ENCODE measurements at places on chromosomes 5 and 9.

GRCh38 chr9:101480386-101480785 is 44.8 kb upstream of the ALDOB start:
- no peak for DNase-seq

GRCh38 chr9:132498531-132499210 is 83.7 kb upstream of the BARHL1 start:
- DNase-seq = no peak

DNA sequence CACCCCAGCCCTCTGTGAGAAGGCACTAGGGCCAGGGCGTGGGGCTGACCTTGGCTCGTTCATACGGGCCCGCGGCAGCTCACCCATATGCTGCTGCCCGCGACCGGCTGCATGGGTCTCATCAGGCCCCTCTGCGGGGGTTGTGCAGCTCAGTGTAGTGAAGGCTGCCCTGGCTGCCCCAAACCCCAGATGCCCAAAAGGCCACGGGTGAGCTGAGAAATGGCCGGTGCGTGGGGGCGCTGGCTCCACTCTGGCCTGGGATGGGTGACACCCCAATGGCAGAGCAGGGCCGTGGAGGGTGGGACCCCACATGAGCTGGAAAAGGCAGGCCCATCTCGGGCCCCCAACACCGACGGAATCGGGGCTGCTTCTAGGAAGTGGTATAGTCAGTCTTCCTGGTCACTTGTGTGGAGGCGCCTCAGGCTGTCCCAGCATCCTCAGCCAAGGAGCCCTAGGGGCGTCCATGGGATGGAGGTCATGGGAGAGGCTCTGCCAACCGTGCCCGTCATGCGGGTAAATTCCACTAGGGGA is 19.4 kb upstream of the LRRC14B start:
- peak; percentile 49 for DNase-seq

DNA sequence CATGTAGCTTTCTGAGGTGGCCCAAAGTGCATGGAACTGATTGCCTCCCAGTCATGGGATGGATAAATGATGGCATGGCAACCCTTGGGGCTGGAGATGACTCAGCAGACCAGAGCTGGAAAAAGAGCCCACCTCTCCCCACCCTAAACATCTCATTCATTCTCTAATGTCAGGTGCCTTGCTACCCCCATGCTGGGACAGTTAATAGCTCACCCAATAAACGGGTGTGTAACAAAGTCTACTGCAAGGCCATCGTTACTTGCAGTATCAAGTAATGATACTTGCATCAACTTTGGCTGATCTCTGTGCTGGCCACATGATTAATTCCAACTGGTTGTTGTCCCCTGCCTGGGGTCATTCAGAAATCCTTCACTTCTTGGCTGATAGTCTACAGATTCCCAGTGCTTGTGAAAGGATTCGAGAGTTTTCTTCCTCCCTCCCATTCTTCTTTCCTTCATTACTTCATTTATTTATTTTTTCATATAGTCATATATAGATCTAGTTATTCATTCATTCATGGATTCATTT is 122.8 kb upstream of the TRIM32 start:
- DNase-seq = no peak

DNA sequence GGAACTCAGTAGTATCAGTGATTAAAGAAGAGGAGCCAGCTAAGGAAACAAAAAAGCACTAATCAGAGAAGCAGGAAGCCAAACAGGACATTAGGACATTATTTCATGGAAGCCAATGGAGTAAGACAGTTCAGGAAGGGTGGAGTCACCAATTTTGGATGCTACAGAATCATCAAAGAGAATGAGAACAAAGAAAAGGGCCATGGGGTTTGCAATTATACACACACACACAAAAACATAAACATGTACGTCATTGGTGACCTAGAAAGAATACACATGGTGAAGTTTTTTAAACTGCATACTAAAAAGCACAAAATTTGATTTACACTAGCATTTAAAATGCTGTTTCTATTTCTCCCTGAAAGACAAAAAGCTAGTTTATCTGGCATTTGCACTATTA is 96.8 kb upstream of the MRPS30 start:
- no peak for DNase-seq

GRCh38 chr5:72692231-72692637 is 124.2 kb upstream of the TNPO1 start:
- no peak for DNase-seq

- DNase-seq = no peak
Observed at GRCh38 chr5:141800617-141801016, 77.6 kb downstream of the PCDH1 start.

DNA sequence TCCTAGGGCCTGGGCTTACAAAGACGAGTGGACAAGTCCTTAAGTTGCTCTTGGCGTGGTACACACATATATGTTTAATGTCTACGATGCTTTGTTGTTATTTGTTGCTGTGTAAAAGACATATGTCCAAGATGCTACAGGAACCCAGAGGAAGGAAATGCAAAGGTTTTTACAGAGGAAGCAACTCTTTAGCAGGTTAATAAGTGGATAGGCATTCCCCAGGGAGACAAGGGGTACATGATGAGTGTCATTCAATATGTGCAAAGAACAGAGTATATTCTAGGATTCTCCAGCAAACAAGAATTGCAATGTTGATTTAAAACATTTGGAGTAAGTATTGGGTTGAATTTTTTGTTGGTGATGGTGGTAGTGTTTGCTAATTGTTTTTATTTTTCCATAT is 92.1 kb downstream of the PIP5K1B start:
- no peak for DNase-seq

DNA sequence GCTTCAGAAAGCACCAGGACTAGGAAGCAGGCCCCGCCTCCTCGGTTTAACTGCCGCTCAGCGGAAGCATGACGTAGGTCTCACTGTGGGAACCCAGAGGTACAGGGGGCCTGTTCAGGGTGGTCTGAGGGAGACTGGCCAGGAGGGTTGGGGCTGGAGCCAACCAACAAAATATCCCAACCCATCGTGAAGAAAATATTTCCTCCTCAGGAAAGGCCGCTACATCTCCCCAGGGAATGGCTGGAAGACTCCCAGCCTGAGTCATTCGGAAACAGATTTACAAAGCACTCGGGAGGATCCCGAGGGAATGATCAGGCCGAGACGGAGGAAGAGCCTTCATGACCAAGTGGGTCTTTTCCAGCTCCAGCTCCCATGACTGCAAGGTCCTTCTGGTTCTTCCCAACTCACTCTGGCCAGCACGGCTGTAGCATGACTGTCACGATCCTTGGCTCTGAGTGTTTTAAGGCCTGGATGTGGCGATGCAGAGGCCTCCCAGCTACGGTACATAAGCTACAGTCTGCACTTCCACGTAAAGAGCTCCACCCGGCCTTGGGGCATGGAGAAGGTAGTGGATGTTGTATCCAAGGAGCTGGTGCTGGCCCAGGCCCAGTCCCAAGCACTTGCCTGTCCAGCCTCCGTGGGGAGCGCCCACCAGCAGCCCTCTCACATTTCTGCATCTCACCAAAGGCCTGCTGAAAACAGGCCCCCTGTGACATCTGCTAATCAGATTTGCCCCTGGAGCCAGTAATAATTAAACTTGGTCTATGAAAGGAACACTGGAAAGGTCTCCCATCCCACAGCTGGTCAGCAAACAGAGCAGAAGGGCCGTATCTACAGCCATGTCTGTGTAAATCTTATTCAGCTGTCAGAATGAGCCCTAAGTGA is 100.6 kb downstream of the LHFPL2 start:
- no peak for DNase-seq

GRCh38 chr5:5787373-5787772 is 364.9 kb downstream of the ICE1 start:
- no peak for DNase-seq

- DNase-seq = no peak
Observed at GRCh38 chr9:112654282-112654681, 63.6 kb downstream of the INIP start.

GRCh38 chr9:124220946-124221451 is 36.8 kb upstream of the NEK6 start:
- no peak for DNase-seq

- no peak for DNase-seq
Observed at GRCh38 chr9:107948086-107948485, 458.5 kb upstream of the KLF4 start.

DNA sequence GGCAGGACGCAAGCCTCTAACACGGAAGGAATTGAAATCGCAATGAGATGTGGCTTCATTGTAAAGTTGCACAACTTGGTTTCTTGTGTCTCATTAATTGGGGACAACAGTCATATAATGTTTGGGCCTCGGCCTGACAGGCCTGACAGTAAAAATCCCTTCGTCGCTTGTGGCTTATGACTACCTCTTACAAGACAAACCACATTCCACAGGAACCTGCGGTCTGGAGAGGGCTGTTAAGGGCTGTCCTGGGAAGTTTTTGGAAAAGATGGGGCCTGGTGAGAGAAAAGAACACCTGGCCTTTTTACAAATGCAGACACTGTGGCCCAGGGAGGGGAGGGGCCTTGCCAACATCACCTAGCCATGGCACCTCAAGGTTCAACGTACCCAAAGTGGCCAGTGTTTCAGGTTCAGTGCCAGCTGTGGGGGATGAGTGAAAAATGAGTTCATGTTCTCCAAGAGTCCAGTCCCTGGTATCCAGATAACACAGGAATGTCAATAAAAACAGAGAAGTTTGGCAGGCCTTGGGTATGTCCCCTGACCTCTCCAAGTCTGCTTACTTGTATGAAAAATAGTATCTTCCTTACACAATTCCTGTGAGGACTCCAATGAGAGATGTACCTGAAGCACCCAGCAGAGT is 22.2 kb downstream of the SHB start:
- DNase-seq = no peak

- DNase-seq = no peak
Observed at GRCh38 chr9:137112564-137113384, 1.8 kb downstream of the DPP7 start.

DNA sequence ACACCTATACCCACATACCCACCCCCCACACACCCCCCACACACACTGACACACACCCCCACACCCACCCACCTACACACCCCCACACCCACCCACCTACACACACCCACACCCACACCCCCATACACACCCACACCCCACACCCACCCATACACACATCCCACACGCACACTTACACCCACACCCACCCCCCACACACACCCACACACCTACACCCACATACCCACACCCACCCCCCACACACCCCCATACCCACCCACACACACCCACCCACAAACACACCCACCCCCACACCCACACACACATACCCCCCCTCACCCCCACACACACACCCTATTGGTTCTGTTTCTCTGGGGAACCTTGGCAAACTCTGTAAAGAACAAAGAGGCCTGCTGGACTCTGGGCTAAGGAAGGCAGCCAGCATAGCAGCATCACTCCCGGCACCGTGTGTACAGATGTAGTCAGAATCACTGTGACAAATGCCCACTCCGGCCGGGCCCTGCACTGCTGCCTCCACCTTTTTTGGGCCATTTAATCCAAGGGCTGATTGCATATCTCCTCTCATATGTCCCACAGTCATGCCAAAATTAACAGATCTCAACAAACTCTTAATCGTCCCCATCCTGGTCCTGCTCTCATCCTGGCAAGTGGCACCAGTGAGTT is 42.3 kb downstream of the COL23A1 start:
- DNase-seq = no peak

DNA sequence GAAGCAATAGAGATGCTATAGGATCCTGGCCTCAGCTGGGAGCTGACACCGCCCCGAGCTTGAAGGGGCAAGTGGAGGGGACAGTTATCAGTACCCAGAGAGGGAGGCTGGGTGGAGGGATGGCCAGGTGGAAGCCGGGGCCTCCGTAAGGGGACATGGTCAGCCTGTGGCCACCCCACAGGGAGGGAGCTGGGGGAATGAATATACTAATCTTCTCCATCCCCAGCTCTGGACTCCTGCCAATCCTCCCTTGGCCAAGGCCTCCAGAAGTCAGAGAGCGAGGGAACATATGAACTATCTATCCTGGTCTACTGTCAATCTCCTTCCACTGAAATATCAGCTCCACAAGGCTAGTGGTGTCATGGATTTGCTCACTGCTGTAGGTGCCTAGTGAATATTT is 109.3 kb downstream of the BOD1 start:
- no peak for DNase-seq

- DNase-seq = no peak
Observed at GRCh38 chr5:97838214-97838613, 655.2 kb upstream of the RIOK2 start.

DNA sequence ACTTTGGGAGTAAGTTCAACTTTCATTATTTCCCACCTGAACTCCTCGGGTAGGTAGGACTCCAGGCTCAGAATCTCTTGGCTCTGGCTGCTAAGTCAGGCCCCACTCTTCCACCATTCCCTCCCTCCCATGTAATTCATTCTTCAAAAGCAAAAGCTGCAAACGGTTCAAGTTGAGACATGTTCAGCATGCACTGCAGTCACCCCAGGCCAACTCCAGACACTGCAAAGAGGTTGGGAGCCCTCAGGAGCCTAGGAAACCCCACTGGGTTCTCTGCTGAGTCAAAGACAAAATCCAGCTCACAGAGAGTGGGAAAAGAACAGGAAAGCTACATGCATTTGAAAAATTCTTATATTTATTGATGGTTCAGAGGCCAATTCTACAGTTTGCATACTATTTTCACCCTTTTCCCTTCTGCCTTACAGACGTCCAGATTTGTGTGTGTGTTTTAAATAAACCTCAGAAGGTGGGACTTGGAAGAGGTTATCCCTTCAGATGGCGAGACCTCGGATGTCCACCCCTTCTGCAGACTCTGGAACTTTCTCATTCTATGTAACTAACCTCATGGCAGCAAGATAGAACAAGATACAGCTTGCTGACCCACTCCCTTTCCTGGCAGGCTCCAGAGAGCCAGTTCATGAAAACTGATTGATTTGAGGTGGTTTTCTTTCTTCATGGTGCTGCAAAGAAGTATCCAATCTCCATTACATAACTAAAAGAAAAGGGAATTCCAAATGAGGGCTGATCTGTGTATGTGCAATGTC is 65.7 kb upstream of the EQTN start:
- no peak for DNase-seq

- no peak for DNase-seq
Observed at GRCh38 chr5:27652505-27652904, 614.1 kb upstream of the CDH9 start.

DNA sequence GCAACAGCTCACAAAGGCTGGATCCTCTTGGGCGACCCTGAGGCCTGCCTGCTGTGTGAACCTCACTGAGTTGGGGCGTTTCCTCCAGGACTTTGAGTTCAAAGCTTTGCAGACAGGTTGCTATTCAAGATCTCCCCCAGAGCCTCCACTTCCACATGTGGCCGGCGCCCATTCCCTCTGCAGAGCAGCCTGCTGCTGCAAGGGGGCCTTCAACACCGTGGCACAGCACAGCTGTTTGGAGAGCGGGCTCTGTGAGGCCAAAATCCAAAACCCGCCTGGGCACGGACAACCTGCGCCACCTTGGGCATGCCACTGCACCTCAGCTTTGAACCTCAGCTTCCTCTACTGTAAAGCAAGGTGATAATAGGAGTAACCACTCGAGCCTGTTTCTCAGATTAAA is 160.3 kb downstream of the DAB2IP start:
- DNase-seq = no peak

GRCh38 chr9:82492274-82492673 is 503.7 kb downstream of the SPATA31D1 start:
- DNase-seq = no peak

- DNase-seq = no peak
Observed at GRCh38 chr5:52875827-52876226, 88.1 kb downstream of the ITGA1 start.

- DNase-seq = no peak
Observed at GRCh38 chr5:34991486-34992238, 56.1 kb downstream of the AGXT2 start.

- no peak for DNase-seq
Observed at GRCh38 chr9:77843871-77844155, 187.8 kb downstream of the GNAQ start.

All from 8988T (cell line).